ENCODE measurements at places on chromosomes 3 and 15. TPM values are rescaled to one million over a fixed set of nuclear protein-coding genes. Genes with fewer than 3 reads are reported as not detected.

The SYNPR gene
- 3.7 TPM for total RNA-seq

DNA sequence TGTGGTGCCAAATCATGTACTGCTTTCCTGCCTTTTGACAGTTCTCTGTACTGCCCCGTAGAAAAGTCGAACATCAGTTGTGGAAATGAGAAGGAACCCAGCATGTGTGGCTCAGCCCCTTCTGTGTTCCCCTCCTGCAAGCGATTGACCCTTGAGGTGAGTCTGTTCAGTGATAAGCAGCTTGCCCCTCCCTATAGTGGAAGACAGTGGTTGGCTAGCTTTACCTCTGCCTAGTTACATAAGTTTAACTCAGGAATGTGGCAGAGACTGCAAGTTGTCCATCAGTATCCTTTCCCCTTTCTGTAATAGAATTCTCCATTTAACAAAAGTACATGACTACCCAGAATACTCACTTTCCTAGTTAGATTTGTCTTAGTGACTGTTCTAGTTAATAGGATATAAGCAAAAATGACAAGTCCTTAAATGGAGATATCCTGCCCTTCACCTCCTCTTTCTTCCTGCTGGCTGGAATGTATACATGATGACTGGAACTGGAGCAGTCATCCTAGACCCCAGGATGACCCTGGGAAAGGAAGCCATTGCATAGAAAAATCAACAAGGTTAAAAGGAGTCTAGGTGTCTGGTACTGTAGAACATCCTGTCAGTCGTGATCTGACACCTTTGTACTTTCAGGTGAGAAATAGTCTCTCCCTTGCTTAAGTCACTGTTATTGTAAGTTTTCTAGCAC lies 10.6 kb downstream of the SETMAR start:
- peaks cover 47% of the 10 kb centered on the region for H3K36me3 ChIP-seq
- H3K4me3 ChIP-seq = no peak overlapping the region
- peak overlapping the region; percentile 75 for H3K27ac ChIP-seq
- peaks cover 36% of the 10 kb centered on the region for H3K4me1 ChIP-seq
- H3K27me3 ChIP-seq = no peaks in the 10 kb centered on the region

DNA sequence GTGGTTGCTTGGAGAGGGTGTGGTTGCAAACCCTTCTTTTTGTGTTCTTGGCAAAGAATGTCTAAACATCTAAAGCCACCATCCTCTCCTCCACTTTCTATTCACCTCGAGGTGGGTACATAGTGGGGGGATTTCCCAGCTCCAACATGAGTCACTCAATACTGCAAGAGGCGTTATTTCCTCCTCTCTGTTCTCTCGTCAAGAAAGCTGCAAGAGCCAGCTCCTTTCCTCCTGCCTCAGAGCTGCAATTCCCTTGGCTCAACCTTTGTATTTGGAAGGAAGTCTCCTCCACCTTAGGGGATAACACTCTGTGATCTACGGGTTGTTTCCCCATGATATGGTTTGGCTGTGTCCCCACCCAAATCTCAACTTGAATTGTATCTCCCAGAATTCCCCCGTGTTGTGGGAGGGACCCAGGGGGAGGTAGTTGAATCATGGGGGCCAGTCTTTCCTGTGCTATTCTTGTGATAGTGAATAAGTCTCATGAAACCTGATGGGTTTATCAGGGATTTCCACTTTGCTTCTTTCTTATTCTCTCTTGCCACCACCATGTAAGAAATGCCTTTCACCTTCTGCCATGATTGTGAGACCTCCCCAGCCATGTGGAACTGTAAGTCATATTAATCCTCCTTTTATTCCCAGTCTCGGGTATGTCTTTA lies 138.4 kb downstream of the PLCL2 start:
- H3K36me3 ChIP-seq = no peaks in the 10 kb centered on the region
- no peak for DNase-seq
- peaks cover 7% of the 10 kb centered on the region for H3K27me3 ChIP-seq
- no peak overlapping the region for H3K4me3 ChIP-seq

DNA sequence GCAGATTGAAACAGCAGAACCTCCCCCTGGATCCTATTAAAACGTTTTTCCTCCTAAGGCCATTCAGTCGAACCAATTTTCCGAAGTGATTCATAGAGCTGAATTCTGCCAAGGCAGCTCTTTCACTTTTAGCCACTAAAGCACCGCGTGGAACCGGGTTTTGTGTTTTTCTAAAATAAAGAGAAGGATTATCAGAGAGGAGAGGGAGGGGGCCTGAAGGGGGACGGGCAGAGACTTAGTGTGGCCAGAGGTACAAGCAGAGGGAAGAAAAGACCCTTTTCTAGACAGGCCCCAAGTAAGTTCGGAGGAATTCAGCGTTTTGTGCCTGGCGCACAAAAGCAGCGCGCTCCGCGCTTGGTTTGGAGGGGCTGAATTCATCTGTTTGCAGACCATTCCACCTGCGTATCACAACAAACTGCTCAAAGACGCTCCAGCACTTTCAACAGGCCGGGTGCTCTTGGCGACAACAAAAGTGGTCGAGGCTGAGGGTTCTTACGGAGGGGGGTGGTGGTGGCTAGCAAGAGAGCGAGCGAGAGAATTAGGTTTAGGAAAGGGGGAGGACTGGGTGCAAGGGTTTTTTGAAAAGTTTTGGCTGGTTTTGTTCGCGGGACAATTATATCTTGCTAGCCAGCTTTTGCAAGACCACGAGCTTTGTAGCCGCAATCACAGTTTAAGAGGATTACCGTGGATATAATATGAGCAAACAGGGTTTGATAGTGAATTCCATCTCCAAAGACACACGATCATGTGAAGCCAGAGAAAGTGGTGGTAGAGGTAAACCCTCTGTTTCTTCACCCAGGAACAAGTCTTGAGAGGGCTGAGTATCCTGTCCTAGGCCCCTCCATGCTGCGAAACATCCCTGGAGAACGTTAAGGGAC lies 1.2 kb upstream of the FEZF2 start:
- H3K27me3 ChIP-seq = peaks cover 100% of the 10 kb centered on the region
- no peak overlapping the region for H3K4me3 ChIP-seq
- no peak for DNase-seq
- peaks cover 18% of the 10 kb centered on the region for H3K4me1 ChIP-seq
- no peaks in the 10 kb centered on the region for H3K36me3 ChIP-seq

DNA sequence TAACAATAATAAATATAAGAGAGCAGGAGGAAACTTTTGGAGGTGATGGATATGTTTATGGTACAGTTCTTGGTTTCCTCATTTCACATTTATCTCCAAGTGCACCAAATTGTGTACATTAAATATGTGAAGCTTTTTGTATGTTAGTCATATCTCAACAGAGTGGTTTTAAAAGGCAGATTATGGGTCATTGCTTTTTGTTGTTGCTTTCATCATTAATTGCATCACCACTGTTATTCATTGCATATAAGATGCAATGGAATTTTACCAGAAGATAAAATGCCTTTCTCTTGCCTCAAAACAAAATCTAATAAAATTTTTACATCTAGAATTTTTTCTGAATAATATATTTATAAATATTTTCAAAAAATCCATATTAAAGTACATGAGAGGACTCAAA lies 1198.9 kb upstream of the GBE1 start:
- DNase-seq = no peak
- H3K27ac ChIP-seq = no peak overlapping the region
- H3K36me3 ChIP-seq = no peaks in the 10 kb centered on the region
- no peaks in the 10 kb centered on the region for H3K4me1 ChIP-seq

The SEC61A1 gene
- total RNA-seq = 206 TPM

DNA sequence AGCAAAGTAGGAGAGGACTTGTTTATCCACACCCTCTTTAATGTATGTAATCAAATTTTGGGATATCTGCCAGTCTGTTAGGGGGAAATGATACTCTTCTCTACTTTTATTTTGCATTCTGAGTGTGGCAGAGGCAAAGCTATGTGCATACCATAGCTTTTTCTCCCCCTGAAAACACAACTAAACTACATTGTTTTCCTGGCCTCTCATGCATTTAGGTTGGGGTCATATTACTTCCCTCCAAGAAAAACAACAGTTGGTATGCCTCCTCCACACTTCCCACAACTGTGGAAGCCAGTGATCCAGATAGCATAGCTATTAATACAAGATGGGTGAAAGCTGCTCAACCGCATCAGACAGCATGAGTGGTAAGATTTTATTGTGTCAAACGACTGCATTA lies 6.9 kb downstream of the RPL15 start:
- no peak for DNase-seq
- H3K27ac ChIP-seq = no peak overlapping the region
- peaks cover 22% of the 10 kb centered on the region for H3K4me1 ChIP-seq
- no peaks in the 10 kb centered on the region for H3K27me3 ChIP-seq
- H3K4me3 ChIP-seq = no peak overlapping the region

DNA sequence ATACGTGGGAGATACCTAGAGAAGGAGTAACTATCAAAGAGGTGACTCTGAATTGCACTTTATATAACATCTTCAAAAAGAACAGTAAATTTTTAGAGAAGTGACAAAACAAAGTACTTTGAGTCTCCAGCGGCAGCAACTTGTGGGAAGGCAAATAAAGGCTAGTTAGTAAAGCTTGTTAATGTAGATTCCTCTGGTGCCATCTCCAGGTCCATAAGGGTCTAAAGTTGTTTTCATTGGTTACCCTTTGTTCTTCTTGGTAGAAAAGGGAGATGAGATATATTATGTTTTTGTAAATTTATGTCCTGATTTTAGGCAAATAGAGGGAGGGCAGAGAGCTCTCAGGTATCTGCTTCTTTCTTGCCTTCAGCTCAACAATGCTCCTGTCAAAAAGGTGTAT lies 161.6 kb downstream of the MYRIP start:
- H3K36me3 ChIP-seq = no peaks in the 10 kb centered on the region
- H3K27ac ChIP-seq = no peak overlapping the region

The NXPE3 gene
- 12.7 TPM for total RNA-seq

The TICRR gene
- total RNA-seq = 10.2 TPM

DNA sequence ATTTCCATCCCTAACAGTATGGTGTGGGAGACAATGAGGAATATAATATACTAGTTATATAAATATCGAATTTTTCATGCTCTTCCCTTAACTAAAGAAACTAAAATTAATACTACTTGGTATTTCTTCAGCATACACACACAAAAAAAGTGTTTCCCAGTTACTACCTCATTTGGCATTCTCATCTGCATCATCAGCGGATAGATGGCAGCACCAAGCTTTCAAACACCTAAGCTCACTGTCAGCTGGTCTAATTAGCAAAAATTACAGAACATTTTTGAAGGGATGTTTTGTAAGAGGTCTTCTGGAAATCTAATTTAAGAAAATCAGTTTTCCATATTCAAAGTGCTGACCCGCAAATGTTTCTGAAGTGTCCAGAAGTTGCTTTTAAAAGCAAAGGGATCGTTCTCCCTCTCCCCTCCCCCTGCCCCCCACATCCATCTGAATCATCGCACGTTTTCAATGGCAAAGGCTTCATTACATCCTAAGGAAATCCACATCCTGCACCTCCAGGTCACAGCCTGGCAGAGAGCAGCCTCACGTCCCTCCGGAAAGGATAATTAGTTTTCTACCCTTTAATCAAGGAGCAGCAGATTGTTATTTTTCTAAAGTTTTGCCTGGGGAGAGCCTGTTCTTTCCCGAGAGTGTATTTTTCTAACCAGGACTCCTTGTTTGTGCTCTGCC lies 86.1 kb upstream of the SPATA12 start:
- H3K4me1 ChIP-seq = peaks cover 19% of the 10 kb centered on the region
- no peak overlapping the region for H3K4me3 ChIP-seq
- DNase-seq = no peak

GRCh38 chr3:135891121-135891520 lies 74.4 kb upstream of the PPP2R3A start:
- peaks cover 3% of the 10 kb centered on the region for H3K4me1 ChIP-seq
- H3K27me3 ChIP-seq = peaks cover 29% of the 10 kb centered on the region
- H3K4me3 ChIP-seq = no peak overlapping the region
- no peaks in the 10 kb centered on the region for H3K36me3 ChIP-seq

GRCh38 chr3:87148020-87148419 lies 79.1 kb upstream of the CHMP2B start:
- H3K27me3 ChIP-seq = peaks cover 7% of the 10 kb centered on the region
- no peak overlapping the region for H3K4me3 ChIP-seq
- peaks cover 2% of the 10 kb centered on the region for H3K36me3 ChIP-seq
- peaks cover 5% of the 10 kb centered on the region for H3K4me1 ChIP-seq
- H3K27ac ChIP-seq = no peak overlapping the region

- no peak for DNase-seq
- H3K27me3 ChIP-seq = peaks cover 23% of the 10 kb centered on the region
- H3K36me3 ChIP-seq = no peaks in the 10 kb centered on the region
- H3K27ac ChIP-seq = no peak overlapping the region
- H3K4me1 ChIP-seq = no peaks in the 10 kb centered on the region
Observed at GRCh38 chr3:167493244-167493643, 19.4 kb upstream of the SERPINI2 start.

The TERB2 gene
- total RNA-seq = not detected

The CCR8 gene
- not detected for total RNA-seq

- H3K4me3 ChIP-seq = no peak overlapping the region
- H3K27me3 ChIP-seq = peaks cover 66% of the 10 kb centered on the region
- no peak for DNase-seq
- H3K4me1 ChIP-seq = peaks cover 4% of the 10 kb centered on the region
Observed at GRCh38 chr15:100922192-100923040, 3.3 kb downstream of the LRRK1 start.

GRCh38 chr15:44219073-44219472 lies 24.0 kb upstream of the FRMD5 start:
- H3K27me3 ChIP-seq = peaks cover 16% of the 10 kb centered on the region
- no peak for DNase-seq
- peaks cover 1% of the 10 kb centered on the region for H3K4me1 ChIP-seq
- H3K36me3 ChIP-seq = no peaks in the 10 kb centered on the region
- no peak overlapping the region for H3K27ac ChIP-seq

DNA sequence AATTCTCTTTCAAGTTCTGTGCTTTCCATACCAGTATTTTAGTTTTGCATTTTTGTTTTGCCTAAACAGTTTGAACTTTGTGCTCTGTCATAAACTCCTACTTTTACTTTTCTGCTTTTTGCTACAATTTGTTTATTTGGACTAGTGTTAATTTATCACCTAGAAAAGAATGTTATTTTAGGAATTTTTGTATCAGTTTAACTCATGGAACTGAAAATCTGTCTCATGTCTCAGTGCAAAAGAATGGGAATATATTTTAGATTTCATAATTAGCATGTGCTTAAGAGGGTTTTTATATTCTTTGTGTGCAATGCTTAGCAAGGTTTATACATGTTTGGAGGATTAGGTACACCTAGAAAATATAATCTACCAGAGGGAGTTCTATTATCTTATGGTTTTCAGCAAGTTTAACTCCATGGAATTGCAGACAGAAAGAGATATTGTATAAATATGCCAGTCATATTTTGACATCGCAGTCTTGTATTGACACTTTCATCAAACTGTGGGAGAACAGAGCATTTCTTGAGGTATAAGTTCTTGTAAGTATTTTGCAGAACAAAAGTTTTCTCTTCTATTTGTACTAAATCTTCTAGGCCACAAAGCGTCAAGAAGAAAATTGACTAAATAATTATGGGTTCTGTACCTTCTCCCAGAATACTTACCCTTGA lies 409.9 kb downstream of the RBMS3 start:
- H3K4me1 ChIP-seq = peaks cover 74% of the 10 kb centered on the region
- H3K4me3 ChIP-seq = no peak overlapping the region
- no peak for DNase-seq
- H3K27ac ChIP-seq = peak overlapping the region; percentile 68

The CLRN1 gene
- not detected for total RNA-seq

DNA sequence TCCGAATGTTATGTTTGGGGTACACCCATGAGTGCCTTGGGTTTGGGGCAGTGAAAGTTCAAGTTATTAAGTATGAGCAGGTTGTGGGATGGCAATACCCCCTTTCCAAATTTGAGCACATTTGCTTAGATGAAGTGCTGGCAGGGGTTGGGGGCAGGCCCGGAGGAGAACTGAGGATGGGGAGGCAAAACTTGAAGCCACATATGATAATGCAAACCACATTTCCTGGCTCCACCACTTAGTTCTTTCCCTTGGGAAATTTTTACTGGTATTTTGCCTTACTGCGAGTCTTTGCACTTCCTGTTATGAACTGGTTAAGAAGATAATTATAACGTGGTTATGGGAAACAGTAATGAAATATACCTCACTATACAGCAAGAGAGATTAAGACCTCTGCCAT lies 336.0 kb upstream of the ONECUT1 start:
- no peak for DNase-seq
- H3K4me1 ChIP-seq = no peaks in the 10 kb centered on the region
- H3K36me3 ChIP-seq = no peaks in the 10 kb centered on the region
- H3K27ac ChIP-seq = no peak overlapping the region

All from mesothelial cell of epicardium (in vitro differentiated cells).